ENCODE measurements at places on chromosomes 5 and 9.

GRCh38 chr9:137745541-137745991 lies 126.8 kb downstream of the EHMT1 start:
- DNase-seq = peak; percentile 28

GRCh38 chr5:93941897-93942296 lies 200.5 kb upstream of the POU5F2 start:
- no peak for DNase-seq

DNA sequence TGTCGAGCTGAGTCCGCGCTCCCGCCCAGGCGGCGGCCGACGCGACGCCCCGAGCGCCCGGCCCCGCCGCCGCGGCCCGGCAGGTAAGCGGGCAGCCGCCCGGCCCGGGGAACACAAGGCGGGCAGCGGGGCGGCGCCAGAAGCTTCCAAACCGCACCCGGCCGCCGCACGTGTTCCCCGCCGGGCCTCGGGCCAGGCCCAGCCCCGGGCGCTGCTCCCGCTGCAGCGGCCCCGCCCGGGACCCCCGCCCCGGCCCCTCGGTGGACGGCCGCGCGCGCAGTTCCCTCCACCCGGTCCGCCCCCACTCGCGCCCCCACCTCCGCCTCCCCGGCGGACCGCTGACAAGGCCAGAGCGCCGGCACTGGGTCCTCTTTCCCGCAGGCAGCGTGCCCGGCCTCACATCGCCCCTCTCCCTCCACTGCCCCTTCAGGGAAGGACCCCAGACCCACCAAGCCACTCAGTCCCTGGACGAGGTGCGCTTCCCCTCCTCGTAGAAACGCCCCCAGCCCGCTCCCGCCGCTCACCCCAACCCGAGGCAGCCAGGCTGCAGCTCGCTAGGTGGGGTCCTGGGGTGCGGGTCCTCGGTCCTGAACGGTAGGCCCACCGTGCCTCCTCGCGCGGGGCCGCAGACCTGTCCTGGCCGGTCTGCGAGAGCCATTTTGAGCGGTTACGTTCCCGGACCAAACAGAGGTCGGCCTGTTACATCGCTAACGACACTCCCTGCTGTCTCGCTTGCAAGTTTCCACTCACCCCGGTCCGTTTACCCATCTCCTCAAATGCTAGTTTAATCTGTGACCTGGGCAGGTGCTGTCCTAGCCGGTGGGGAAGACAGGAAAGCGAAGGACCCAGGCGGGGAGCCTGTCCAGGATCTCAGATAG lies 475 bp downstream of the WDR5 start:
- DNase-seq = peak; percentile 26

DNA sequence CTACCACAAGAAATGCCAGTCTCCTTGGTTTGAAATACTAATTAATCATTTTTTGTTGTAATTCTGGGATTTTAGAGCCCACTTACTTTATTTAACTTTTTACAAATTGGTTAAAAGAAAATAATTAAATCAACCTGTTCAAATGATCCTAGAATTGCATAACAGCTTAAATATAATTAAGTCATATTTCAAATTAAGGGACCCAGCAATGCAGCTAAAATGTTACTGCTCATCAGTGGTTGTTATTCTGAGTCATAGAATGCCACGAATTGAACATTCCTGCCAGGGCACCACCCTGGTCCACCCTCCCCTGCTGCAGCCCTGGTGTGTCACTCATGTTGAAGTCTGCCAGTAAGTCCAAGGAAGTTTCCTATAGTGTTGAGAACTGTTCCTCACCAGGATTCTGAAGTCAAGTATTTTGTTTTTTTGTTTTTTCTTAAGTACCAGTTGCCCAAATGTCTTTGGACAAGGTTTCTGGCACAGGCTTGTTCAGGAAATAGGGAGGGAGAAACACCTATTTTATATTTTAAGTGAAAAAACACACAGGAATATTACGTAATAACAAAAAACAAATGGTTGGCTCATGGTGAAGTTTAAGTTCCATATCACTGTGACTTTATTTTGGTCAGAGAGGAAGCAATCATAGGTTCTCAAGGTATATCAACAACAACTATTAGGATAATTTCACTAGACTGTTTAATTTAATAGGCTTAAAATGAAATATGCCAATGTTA lies 4.3 kb upstream of the ITGA1 start:
- DNase-seq = no peak

GRCh38 chr9:14278291-14278721 lies 35.6 kb downstream of the NFIB start:
- no peak for DNase-seq

DNA sequence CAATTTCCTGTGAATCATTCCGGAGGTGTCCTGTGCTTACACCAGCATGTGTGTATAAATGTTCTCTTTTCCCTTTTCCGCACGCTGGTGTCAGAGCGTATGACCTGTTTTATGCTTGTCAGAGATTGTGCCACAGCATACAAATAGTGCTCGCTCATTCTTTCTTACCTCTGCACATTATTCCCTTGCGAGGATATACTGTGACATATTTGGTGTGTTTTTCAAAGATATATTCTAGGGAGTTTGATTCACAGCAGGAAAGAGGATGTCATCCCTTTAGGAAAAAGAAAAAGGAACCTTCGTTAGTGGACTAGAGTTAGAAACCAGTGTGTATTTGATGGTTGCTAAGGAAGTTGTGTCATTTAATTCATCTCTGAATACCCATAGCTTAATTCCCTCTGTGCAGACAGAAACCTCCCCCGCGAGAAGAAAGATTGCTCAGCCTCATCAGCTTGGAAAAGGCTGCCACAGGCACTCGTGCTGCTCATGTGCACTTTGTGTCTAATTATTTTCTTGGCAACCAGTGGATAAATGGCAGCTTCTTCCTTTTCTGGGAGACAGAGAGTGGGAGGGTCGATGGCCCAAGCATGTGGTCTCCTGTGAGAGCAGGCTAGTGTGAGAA lies 14.7 kb upstream of the CCIN start:
- peak; percentile 68 for DNase-seq

DNA sequence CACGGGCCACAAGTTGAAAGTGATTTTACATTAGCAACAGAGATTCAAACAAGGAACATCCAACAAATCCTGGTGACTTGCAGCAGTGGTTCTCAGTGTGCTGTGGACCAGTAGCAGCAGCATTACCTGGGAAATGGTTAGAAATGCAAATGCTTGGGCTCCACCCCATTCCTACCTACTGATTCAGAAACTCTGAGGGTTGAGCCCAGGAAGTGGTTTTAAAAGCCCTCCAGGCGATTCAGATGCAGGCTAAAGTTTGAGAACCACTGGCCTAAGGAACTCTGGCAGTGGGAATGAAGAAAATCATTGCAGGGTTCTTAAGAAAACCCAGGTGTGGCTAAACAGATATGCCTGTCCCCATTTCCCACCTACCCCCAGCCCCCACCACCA lies 398.8 kb downstream of the ENC1 start:
- no peak for DNase-seq
